ENCODE measurements at places on chromosomes 4 and X.

DNA sequence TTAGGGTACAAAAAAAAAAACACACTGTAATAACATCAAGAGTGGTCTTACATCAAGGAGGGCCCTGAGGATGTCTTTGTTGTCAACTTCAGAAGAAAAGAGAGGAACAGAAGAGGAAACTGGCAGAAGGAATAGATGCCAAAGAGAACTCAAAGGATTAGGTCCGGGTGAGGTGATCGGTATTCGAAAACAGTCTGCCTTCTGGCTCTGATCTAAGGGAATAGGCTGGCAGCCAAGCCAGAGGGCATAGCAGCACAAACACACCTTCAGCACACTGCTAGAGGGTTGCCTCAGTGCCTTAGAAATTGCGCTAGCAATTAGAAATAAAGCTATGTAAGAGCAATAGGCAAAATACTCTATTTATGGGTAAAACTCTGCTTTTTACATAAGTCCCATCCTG is 91.4 kb upstream of the TTC29 start:
- DNase-seq = no peak

DNA sequence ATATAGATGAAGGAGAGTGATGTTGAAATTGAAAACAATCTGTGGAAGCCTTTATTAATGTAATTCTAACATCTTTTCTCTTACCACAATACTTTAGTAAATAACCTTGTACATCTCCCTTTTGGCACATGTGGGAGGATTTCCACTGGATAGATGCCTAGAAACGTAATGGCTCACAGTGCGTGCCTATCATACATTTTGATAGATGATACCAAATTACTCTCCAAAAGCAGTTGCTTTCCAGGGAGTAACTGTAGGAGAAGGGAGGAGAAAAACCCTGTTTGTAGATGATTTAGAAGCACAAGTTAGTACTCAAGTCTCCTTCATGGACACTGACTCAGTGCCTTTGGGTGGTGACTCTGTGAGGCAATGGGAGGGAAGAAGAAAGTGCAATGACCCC is 476.3 kb downstream of the CCSER1 start:
- peak; percentile 33 for DNase-seq

DNA sequence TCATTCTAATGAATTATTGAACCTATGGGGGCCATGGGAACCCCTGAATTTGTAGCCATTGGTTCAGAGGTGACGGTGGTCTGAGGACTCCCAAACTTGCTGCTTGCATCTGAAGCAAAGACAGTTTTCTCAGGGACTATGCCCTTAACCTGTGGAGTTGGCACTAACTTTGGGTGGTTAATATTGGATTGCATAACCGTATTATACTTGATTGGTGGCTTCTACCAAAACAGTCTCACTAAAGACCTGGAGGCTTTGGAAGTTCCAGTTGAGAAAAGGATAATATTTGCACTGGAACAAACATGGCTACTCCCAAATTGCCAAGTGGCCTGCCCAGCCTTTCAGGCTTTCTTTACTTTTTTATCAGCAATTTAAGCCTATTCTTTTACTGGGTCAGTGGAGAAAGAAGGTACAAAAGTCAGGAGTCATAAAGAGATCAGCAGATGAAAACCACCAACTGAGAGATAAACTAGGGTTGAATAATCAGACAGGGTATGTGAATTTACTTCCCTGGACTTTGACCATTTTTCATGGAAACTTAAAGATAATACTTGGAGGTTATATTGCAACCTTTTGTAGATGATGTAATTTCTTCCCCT is 7.9 kb upstream of the KLHL8 start:
- peak; percentile 64 for DNase-seq

DNA sequence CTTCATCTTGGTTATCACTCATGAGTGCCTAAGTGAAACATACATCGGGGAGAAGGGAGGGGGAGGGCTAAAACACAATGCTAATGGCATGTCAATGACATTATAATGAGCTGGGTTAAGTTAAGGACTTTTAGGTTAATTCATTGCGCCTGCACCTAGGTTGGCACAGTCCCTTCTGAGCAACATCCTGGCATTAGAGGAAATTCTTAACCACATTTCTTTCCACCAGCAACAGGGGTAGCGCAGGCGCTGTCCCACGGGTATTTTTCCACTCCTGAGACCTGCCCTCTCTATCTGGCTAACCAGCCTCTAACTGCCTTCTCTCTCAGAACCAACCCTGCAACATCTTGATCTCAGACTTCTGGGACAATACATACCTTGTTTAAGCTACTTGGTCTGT is 39.0 kb upstream of the PROM1 start:
- DNase-seq = no peak

DNA sequence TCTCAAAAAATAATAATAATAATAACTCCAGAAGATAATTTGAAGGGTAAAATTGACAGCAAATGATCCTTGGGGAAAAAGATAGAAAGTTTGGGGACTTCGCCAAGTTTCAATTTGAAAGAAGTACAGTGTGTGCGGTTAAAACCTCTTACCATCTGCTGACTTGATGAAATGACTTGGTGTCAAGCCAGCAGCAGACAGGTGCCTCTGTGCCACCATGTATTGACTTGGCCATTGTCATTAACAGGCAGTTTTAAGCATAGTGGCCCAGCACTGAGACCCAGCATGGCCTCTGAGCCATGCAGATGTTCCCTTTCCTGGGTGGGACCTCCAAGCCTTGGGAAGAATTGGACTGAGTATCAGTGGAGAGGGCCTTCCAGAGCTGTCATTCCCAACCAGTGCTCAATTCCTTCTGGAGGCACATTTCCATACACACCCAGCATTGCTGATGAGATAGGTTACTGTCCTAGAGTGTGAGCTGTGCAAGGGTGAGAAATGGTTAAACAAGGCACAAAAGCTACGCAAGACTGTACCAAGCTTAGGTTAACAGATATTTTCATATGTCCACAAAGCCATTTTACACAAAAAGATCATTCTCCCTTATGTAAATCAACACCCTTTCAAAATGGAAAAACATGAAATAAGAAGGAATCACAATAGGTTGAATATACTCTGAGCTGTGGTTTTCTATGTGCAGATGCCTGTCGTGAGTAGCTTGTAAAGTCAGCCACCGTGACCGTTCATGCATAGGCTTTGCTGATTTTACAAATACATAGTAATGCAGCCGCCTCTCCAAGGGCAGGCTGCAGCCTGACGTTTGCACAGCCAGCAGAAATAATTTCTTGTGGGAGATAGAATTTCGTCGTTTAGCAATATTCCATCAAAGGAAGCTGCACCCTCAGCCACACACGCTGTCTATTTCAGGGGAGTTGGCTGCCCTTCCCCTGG is 59.4 kb upstream of the FBXW7 start:
- no peak for DNase-seq

DNA sequence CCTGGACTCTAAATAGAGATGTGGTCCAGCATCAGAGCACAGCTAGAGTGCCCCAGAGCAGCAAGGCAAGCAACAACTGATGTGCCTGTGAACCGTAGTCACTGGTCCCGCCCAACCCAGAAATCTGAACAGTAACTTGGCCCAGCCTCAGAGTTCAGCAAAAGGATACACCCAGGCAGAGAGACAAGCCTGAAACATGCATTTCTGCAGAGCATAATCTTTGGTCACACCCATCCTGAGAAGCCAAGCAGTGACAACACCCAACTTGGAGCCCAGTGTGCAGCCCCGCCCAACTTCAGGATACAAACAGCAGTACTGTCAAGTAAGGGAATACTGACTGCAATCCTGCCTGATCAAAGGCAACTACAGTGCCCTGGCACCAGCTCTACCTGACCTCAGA is 78.9 kb downstream of the CCDC160 start:
- no peak for DNase-seq

- DNase-seq = peak; percentile 38
Measured at GRCh38 chr4:113646442-113646822, 115.1 kb downstream of the CAMK2D start.

DNA sequence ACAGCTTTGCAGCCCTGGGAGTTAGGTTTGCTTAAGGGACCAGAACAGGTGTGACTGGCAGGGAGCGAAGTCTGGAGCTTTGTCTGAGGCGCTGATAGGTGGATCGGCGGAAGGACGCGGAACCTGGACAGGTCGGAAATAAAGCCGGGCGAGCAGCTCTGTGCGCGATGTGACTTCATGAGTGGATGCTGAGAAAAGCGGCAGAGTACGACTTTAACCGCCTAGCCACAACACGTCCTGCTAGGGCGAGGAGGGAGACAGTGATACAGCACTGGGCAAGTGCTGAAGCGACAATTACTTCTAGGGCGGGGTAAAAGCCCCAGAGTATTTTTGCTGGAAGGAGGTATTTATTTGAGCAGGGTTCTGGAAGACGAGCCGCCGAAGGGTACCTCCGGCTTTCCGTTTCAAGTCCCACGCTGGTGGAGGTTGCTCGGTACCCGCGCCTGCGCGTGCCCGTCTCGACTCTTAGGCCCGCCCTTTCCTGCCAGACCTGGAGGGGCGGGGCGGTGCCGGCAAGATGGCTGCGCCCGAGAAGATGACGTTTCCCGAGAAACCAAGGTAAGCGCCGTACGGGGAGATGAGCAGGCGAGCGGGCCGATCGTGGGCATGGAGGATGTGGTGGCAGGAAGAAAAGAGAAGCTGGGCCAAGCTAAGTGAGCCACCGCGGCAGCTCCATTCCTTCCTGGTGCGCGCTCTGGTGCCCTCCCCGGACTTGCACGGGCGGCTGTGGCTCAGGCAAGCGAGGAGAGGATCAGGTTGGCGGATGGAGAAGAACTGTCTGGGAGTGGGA is at the start of gene ZRSR2:
Gene ZRSR2, plus strand, starts transcription at position 506 of the 790 bp plus-strand sequence. Its CDS starts 12 bp downstream, at position 518.
- peak; percentile 70 for DNase-seq

Measured in amniotic epithelial cell (primary cell).